Activated CD4-positive, alpha-beta T cell treated with anti-CD3 and anti-CD28 coated beads for 48 hours (primary cell): ENCODE measurements at places on chromosomes 5 and 9.

- DNase-seq: no peak
Observed at GRCh38 chr9:101569741-101570501, 24.8 kb downstream of the PPP3R2 start.

DNA sequence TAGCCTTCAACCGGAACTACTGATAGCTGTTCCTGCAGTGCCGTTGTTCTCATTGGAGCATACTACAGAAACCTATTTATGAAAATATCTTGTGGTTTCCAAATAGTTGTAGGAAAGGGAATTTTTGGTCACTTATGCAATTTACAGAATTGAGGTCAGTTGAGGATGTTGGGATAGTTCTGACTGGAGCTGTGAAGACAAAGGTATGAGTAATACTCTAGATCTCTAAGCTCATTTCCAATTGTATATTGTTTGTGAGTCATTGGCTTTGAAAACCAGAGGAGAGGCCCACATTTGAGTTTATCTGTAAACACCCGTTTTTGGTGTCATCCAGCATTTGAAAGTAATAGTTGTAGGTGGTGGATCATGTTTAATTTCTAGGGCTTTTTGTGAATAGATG, 561.3 kb upstream of the WWC1 start:
- no peak for DNase-seq

DNA sequence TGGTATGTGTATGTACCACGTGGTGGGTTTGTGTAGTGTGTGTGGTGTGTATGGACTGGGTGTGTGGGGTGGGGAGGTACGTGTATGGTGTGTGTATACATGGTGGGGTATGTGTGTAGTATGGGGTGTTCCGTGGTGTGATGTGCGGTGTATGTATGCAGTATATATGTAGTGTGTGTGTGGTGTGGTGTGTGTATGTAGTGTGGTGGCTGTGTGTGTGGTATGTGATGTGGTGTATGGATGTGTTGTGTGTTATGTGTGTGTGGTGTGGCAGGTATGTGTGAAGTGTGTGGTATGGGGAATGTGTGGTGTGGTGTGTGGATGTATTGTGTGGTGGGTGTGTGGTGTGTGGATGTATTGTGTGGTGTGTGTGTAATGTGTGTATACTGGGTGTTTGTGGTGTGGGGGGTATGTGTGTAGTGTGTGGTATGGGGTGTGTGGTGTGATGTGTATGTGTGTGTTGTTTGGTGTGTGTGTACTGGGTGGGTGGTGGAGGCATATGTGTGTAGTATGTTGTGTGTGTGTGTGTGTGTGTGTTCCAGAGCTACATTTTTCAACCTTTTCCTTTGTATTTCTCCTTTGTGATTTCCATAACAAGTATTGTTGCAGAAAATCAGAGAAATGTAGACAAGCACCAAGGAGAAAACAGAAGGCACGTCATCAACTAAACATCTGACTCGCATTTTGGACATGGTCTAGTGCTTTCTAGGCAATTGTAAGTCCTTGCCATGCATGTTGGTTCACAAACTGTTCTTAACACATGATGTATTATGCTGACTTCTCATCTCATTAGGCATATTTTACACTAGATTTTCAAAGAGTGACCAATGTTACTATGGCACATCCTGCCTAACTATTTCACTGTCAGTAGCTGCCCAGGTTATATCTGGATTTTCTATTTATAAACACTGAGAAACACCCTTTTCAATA, 13.2 kb downstream of the SEMA4D start:
- no peak for DNase-seq

- peak; percentile 59 for DNase-seq
Observed at GRCh38 chr9:125240649-125240999, 519 bp downstream of the HSPA5 start.

- DNase-seq: no peak
Observed at GRCh38 chr5:28415791-28416443, 1377.5 kb upstream of the CDH9 start.
